MV-4-11 (cell line): ENCODE measurements at places on chromosomes 5 and 9.

GRCh38 chr5:25295067-25295466 is 650.3 kb upstream of the CDH10 start:
- DNase-seq = no peak

DNA sequence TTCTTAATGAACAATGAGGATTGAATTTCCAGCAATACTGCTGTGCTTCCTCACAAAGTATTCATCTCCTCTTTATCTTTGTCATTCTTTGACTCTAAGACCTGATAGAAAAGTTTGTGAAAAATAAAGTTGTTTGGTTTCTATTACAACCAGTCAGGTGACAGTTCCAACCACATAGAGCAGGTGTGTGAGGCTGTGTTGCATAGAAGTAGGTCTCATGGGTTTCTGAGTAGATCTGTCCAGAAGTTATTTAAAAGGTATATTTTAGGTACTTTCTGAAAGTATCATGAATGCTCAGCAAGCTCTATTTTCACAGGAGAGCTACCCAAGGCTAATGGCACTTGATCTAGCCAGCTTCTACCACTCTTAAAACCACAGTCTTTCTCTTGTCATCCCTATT is 637.0 kb downstream of the DNAH5 start:
- no peak for DNase-seq

DNA sequence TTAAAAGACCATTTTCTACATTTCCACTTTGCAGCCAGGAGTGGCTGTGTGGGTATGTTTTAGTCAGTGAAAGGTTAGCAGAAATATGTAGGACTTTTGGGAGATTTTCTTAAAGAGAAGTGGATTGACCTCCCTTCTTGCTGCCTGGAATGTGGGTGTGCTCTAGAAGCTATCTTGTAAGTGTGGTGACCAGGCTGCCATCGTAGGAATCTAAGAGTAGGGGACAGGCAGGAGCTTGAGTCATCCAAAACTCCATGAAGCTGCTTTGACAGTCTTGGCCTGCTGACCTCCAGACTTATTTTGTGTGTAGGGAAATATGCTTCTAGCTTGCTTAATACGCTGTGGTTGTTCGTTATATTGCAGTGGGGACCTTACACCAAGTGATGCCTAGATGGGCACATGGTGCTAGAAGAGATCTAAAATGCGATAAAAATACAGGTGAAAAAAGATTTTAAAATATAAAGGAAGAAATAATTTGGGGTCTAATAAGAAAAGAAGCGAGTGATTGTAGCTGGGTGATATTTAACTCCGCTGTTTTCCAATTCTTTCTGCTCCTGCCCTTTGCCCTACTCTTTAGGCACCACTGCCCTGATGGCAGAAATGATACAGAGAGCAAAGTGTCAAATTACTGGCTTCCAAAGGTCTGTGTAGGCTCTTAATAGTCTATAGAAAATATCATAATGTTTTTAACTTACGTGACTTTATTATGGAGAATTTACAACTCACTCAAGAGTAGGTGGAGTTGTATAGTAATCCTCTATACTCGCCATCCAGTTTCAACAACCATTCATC is 298.2 kb upstream of the ZNF608 start:
- DNase-seq = no peak

GRCh38 chr9:130196643-130197042 is 24.4 kb downstream of the NCS1 start:
- no peak for DNase-seq

DNA sequence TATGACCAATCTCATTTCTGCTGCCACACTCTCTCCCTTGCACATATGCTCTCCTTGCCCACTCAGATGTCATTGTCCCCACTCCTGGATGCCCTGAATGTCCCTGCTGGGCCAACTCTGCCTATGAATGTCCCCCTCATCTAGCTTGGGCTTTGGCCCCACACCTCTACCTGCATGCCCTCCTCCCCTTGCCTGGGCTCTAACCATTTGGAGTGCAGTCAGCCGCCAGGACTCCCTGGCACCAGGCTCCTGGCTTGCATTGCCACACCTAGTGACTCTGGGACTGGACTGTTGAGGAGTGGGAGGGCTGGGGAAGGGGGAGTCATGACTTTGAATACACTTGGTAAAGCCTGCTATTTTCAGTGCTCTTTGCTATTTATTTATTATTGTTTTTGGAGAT is 41.6 kb upstream of the POMT1 start:
- DNase-seq = no peak

DNA sequence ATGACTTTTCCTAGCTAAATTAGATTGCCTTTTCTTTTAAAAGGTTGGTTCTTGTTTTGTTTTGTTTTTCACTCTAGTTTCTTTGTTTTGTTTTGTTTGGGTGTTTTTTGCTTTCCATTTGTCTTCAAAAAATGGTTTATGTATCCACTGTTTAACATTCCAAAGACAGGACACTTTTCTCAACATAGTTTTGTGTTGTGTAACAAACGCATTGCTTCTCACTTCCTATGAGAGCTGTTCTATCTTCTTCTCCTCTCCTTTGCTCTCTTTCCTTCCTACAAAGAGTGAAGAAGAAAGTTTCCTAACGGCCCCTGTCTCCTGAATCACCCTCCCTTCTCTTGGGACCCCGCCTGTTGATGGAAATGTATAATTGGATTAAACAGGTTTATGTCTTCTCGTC is 539.7 kb downstream of the ACTL7B start:
- DNase-seq = peak; percentile 1

DNA sequence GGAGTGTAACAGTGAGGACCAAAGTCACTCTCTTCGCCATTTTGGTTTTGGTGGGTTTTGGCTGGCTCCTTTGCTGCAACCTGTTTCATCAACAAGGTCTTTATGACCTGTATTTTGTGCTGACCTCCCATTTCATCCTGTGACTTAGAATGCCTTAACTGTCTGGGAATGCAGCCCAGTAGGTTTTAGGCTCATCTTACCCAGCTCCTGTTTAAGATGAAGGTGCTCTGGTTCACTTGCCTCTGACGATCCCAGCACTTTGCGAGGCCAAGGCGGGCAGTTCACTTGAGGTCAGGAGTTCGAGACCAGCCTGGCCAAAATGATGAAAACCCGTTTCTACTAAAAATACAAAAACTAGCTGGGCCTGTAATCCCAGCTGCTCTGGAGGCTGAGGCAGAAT is 1.8 kb upstream of the CKS2 start:
- no peak for DNase-seq

- no peak for DNase-seq
Measured at GRCh38 chr5:82396871-82397514, 118.8 kb upstream of the RPS23 start.

- DNase-seq = no peak
Measured at GRCh38 chr5:81558188-81558587, 164.3 kb upstream of the ACOT12 start.

DNA sequence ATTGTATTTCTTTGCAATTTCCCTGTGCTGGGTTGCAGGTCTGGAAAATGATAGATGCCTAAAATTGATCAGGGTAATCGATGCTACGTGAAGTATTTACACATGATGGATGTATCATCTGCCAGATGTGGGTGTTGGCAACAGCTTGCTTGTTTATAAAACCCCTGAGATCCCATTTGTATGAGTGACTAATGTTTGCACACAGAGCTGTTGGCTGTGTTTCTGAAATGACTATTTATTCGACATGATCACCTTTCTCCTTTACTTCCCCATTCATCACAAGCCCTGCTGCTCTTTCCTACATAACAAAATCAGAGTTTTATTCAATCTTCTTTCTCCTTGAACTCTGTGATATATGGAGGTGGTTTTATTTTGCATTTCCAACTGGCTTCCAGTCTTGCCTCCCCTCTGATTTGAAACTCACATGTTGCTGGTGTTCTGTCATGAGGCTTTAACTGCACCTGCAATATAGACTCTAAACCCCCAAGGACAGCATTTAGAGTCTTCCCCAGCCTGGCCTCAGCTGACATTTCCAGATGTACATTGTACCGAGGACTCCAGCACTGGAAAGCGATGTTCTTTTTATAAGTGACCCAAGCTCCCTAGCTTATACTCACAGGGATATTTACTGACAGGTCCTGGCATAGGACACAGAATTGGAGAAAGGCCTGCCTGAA is 50.7 kb upstream of the SHB start:
- no peak for DNase-seq

- DNase-seq = no peak
Measured at GRCh38 chr5:79707535-79707934, 17.9 kb downstream of the CMYA5 start.

GRCh38 chr5:15117688-15118087 is 246.1 kb upstream of the ANKH start:
- DNase-seq = no peak

DNA sequence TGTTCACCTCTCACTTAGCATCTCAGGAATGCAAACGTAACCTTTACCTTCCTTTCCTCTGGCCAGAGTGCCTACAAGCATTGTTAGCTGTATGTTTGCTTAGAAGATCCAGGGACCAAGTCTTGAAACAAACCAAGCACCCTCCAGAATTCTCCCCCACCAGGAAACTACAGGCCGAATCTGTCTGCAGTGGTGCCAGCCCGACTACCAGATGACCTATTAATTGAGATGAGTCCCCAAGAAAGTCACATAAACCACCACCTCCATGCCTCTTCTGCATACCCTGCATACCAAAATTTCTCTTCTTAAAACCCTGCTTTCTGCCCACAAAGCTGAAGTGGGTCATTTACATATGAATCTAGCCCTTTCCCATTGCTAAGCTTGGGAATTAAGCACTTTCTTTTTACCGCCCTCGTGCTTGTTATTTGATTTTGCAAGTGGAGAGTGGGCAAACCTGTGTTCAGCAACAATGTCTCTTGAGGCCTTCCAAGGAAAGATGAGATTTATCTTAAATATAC is 1239.1 kb downstream of the CDH12 start:
- DNase-seq = no peak

DNA sequence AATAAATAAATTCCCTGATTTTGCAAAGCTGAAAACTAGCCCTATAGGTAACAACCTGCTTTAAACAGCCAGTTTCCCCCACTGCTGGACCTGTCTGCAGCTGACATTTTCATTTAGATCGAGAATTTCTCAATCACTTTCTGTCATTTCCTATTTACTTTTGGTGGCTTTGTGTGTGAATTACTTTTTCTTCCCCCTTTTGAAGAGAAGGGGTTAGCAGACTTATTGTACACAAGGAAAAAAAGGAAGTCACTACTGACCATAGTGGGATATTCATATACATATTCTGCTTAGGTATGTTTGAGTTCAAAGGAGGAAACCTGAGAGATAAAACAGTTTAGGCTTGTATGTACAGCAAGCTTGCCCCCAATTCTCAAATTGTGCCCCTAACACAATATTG is 27.0 kb upstream of the IFNB1 start:
- DNase-seq = peak; percentile 94

DNA sequence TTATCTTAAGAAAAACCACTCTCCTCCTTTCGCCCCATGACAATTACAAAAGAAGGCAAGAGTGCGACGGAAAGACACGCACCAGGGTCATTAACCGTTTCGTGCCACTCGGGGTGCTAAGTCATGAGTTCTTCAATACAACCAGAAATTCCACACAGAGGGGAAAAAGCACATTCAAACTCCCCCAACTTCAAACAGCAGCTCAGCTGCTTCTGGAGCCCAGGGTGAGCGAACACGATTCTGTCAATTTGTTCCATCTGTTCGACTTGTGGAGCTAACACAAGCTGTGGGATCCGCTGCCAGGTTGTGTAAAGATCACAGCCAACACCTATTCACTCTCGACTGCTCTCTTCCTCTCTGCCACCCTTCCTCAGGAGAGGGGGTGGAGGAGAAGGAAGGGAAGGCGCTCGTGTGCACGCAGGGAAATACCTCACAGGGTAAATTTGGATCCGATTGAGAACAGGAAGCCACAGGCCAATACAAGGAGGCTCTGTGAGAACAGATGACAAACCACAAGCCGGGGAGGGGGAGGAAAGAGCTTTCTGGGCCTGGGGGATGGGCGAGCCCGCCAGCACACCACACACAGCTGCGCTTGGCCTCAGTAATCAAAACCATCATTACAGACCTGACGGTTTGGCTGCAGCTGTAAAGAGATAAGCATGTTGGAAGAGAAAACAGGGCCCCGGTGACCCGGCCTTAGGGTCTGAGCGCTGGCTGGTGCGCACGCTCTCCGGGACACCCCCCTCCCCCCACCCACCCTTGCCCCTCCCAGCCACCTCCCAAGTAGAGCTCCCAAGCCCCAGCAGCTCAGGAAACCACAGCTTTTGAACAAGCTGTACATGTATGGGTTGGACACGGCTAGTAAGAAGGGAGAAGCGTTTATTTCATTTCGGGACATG is 54.3 kb downstream of the PTCH1 start:
- peak; percentile 96 for DNase-seq

DNA sequence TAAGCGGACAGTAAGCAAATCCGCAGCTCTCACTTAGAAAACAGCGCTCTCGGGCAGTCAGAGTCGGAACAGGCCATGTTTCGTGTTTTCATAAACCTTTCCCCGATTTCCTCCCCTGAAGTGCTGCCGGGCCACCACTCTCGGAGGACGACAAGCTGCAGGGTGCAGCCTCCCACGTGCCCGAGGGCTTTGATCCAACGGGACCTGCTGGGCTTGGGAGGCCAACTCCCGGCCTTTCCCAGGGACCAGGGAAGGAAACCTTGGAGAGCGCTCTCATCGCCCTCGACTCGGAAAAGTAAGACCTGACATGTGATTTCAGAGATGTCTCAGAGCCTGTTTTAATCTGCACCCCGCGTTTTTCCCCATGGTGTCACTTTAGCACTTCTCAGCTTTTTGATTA is 99.8 kb upstream of the CACNA1B start:
- DNase-seq = no peak

DNA sequence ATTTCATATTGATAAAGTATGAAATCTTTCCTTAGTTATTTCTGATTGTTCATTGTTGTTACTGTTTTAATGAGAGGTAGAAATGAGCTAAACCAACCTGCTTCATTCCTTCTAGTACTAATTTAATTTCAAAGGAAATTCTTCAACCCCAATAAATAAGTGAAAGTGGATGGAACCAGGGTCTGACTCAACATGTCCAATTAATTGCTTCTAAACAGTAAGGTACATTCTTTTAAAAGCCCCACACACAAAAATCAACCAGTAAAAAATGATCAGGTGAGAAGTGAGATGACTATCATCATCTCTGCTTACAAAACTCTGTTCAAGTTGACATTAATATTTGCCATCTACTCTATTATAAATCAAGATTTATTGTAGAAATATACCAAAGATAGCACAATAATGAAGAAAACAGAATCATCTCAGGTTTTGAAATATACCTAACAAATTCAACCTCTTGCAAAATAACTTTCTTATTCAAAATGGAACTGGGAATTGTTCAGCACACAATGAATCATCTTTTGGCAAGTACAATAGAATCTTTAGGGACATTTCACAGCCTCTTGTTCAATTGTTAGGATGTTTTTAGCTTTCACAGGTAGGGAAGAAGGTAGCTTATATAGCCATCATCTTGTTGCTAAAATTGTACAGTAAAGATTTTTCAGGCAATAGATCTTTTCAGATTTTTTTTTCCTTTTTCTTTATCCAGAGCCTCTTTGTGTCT is 114.5 kb downstream of the RPS23 start:
- DNase-seq = no peak

GRCh38 chr5:15621094-15621493 is 121.1 kb downstream of the FBXL7 start:
- no peak for DNase-seq

DNA sequence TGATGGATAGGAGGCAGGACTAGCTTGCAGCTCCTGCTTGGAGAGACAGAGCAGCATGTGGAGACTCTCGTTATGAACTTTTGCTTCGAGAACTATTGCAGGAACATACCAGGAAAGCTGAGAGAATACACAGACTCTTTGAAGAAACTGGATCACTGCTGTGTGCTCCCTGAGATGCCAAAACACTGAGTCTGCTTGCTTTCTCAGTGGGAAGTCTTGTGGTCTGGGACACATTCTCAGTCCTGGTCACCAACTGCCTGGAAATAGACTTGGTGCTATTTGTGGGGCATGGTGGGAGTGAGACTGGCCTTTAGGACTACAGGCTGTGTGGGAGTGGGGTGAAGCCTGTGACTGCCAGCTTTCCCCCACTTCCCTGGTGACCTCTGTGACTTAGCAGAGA is 252.6 kb downstream of the MED10 start:
- no peak for DNase-seq
